ENCODE measurements at places on chromosomes 1 and 21.

- DNase-seq, result no peak
These were observed 79.3 kb upstream of the SPAG17 start for GRCh38 chr1:118264343-118264742.

DNA sequence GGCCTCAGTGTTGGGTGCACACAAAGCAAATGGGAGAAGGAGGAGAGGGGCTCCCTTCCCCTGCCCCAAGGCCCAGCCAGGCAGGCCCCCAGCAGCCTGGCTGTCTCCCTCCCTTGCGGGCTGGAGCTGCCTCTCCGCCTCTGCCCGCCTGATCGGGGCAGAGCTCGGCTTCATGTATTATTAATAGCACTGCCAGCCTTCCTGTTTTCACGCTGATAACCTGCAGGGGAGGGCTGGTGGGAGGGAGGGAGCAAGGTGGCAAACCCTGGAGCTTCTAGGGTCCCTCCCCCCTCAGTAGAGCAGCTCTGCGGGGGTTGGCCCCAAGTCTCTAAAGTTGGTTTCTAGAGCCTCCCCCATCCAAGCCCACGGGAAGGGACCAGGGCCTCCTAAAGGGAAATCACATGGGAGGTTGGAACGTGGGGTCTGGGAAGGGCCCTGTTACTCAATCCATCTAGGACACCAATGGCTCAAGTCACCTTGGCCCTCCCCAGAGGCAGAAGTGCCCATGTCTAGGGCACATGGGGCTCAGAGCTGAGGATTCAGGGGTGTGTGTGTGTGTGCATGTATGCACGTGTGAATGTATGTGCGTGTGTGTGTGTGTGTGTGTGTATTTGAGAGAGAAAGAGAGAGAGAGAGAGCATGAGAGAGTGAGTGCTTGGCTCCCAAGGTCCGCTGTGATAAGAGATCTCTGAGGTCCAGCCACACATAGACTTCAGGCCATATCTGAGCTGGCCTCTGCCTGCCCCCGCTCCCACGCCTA lies 21.8 kb upstream of the POU3F1 start:
- no peak for DNase-seq

DNA sequence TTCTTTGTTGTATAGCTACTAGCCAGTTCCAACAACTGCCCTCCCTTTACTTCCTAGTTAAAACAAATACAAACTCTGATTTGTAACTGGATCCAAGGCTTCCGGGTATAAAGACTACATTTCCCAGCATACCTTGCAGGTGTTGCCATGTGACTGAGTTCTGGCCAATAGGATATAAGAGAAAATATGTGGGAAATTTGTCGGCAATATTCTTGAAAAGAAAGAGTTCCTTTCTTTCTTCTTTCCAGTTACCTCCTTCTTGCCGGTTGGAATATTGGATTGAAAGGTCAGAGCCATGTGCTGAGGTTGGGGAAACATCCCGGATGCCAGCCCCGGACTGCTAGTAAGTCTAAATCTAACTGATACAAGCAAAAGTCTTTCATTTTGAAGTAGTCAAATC lies 23.0 kb upstream of the ZBTB40 start:
- peak; percentile 79 for DNase-seq

GRCh38 chr1:36126797-36127500 lies 1.9 kb upstream of the COL8A2 start:
- no peak for DNase-seq

- no peak for DNase-seq
These were observed 26.6 kb downstream of the IL6R start for GRCh38 chr1:154431586-154432373.

GRCh38 chr1:61115436-61115835 lies 33.1 kb downstream of the NFIA start:
- DNase-seq, result no peak

DNA sequence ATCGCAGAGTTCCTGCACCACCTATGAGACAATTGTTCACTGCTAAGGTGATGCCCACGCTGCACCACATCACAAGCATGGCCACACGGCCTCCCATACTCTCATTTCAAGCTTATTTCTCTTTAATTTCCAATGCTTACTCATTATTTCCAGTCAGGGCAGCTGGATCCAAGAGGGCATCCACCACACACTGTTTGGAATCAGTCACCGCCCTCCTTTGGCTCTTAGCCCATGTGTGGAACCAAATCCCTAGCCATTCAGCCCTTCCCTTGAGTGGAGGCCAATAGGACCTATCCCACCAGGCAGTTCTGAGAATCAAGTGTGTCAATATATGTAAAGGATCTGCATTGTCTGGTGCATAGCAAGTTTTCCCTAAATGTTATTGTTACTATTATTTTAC lies 26.3 kb upstream of the PALMD start:
- DNase-seq, result no peak

- DNase-seq, result no peak
These were observed 104.1 kb upstream of the HNRNPU start for GRCh38 chr1:244968471-244968871.

DNA sequence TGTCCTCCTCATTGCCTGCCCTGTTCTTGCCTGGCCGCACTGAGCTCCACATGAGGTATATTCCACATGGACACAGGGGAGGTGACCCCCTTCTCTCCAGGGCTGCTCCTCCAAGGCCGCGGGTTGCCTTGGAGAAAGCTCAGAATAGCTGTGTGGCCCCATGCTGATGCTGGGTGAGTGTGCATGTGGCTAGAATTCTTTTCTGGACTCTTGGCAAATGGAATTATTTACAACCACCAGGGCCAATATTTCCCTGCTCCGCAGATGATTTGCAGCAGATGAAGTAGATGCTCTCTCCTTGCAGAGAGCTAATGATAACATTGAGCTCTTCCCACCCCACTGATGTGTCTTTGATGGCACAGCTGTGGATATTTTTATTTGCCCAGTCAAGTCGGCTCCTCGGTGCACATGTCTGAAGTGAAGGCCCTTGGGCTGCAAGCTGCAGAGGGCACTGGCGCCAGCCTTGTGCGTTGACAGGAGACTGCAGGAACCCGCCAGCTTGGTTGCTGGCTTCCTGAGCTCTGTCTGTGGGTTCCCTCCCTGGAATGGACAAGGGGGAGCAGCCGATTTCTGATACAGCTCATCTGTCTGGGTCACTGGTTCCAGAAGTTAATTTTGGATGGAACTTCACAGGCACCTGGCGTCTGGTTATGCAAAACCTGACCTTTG lies 404.7 kb upstream of the VAMP3 start:
- DNase-seq, result no peak

- DNase-seq, result no peak
These were observed 482.1 kb downstream of the RWDD3 start for GRCh38 chr1:95716097-95716496.

DNA sequence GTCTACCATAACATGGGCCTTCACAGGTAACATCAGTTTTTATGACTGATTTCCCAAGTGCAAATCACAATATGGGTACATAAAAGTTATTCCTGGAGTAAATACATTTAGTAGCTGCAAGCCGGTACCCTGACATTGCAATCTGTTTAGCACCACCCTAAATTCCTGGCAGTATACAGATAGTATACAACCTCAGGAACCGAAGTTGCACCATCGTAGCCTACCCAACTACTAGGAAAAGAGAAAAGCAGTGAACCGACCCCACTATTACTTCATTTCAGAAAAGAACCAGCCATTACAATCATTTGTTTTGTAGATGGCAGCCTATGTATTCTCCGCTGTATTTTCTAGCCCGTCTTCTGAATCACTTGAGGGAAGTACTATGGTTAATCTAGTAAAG lies 1.1 kb downstream of the ADIPOR1 start:
- no peak for DNase-seq

- DNase-seq, result no peak
These were observed 23.9 kb downstream of the SLC2A1 start for GRCh38 chr1:42934541-42935312.

- DNase-seq, result no peak
These were observed 33.7 kb downstream of the SPTA1 start for GRCh38 chr1:158652721-158653334.

- DNase-seq, result no peak
These were observed 22.4 kb upstream of the DR1 start for GRCh38 chr1:93323185-93323820.
